Activated naive CD8-positive, alpha-beta T cell treated with anti-CD3 and anti-CD28 coated beads for 36 hours (primary cell): ENCODE measurements at places on chromosomes 7 and 10. TPM values are rescaled to one million over a fixed set of nuclear protein-coding genes. Genes with fewer than 3 reads are reported as not detected.

DNA sequence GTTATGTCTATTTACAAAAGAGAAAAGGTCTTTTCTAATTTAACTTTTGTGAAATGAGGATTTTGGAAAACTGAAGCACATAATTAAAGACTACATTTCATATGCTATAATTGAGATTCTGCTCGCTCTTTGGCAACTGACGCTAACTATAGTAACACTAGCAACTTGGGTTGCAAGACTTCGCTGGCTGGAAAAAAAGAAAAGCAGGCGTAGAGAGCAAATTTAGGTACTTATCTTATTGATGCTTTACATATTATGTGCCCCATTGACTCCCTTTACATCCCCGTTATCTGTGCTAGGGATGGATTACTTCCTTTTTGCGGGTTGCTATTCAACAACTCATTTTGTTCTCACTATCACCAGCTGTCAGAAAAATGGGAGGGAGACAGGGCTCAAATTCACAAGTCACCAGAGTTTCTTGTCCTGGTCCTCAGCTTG is 10.5 kb downstream of the SEMA3C start:
- peaks cover 2% of the 10 kb centered on the region for H3K27me3 ChIP-seq
- H3K4me3 ChIP-seq, result no peak overlapping the region
- no peaks in the 10 kb centered on the region for H3K4me1 ChIP-seq
- no peak for DNase-seq

GRCh38 chr7:47516985-47517600 is 64.8 kb downstream of the TNS3 start:
- H3K27me3 ChIP-seq, result peaks cover 6% of the 10 kb centered on the region
- no peak overlapping the region for H3K4me3 ChIP-seq
- H3K27ac ChIP-seq, result no peak overlapping the region
- DNase-seq, result no peak
- H3K4me1 ChIP-seq, result no peaks in the 10 kb centered on the region
- H3K36me3 ChIP-seq, result no peaks in the 10 kb centered on the region

DNA sequence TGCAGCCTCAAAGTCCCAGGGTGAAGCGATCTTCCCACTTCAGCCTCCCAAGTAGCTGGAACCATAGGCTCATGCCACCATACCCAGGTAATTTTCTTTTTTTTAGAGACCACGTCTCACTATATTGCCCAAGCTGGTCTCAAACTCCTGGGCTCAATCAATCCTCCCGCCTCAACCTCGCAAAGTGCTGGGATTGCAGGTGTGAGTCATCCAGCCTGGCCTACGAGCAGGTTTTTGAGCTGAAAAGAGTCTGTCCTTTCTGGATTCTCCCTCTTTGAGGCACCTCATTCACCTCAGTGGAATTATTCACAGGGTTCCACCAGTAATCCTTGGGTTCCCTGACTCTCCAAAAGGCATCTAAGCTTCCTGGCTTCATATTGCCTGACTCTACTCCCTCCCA is 7.6 kb upstream of the LEP start:
- H3K27ac ChIP-seq, result no peak overlapping the region
- no peak overlapping the region for H3K4me3 ChIP-seq
- peaks cover 8% of the 10 kb centered on the region for H3K4me1 ChIP-seq
- no peaks in the 10 kb centered on the region for H3K36me3 ChIP-seq

DNA sequence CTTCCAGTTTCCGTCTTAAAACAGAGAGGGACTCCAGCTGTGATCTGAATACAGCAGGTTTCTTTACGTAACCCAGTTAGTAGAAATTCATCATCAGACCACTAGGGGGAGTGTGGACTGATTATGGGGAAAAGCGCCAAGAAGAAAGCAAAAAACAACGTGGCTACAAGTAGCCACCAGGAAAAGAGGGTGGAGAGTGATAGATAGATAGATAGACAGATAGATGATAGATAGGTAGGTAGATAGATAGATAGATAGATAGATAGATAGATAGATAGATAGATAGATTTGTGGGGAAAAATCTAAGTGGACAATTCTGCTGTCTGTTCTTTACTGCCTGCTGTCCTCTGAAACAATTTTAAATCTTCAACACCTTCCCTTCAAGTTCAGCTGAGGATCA is 12.7 kb upstream of the AKR1B10 start:
- H3K4me3 ChIP-seq, result no peak overlapping the region
- H3K27ac ChIP-seq, result no peak overlapping the region
- H3K36me3 ChIP-seq, result no peaks in the 10 kb centered on the region
- H3K4me1 ChIP-seq, result peaks cover 11% of the 10 kb centered on the region

GRCh38 chr10:43576580-43576979 is 2.2 kb upstream of the ZNF239 start:
- H3K27me3 ChIP-seq, result no peaks in the 10 kb centered on the region
- peaks cover 19% of the 10 kb centered on the region for H3K4me1 ChIP-seq
- no peak overlapping the region for H3K27ac ChIP-seq
- DNase-seq, result no peak
- H3K36me3 ChIP-seq, result peaks cover 41% of the 10 kb centered on the region

GRCh38 chr10:120657371-120657770 is 193.8 kb upstream of the WDR11 start:
- no peaks in the 10 kb centered on the region for H3K4me1 ChIP-seq
- H3K36me3 ChIP-seq, result no peaks in the 10 kb centered on the region
- no peak overlapping the region for H3K4me3 ChIP-seq
- H3K27me3 ChIP-seq, result peaks cover 7% of the 10 kb centered on the region
- no peak overlapping the region for H3K27ac ChIP-seq

DNA sequence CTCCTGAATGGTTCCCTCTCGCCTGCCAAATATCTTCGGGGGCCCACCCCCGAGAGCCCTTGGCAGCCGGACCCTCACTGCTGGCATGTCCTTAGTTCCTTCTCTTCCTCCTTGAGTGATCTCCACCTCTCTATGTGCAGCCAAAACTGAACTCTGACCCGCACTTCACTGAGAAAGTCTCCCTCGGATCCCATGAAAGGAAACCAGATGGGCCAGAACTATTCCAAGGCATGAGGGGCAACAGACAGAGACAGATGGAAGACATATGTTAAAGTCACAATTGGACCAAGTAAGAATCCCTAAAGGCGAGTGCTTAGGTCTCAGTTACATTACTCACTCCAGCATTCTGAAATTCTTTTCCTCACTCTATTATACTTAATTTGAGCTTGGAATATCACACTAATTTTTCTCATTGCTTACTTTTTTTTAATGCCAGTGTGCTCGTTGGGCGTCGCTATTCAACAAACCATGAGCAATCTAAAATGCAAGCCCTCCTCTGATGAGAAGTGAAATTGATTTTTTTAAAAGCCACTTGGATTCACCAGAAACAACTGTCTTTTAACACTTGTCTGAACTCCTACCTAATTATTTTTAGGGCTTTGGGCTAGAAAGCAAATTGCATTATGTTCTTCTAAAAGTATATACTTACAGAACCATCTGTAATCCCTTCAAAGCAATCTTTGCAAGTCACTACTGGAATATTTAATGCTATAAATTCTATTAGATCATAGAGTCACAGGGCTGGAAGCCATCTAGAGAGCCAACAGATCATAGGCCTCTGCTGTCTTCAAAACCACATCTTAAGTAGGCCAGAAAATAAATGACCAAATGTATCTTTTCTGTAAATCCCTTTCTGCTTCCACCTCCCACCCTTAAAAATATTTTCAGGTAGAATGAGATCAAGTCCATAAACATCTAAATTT is 43.3 kb upstream of the EZH2 start:
- H3K4me3 ChIP-seq, result no peak overlapping the region
- H3K4me1 ChIP-seq, result peaks cover 40% of the 10 kb centered on the region
- peak overlapping the region; percentile 91 for H3K27ac ChIP-seq
- no peaks in the 10 kb centered on the region for H3K27me3 ChIP-seq

GRCh38 chr7:29194206-29194593 is 375 bp upstream of the CHN2 start:
- peaks cover 84% of the 10 kb centered on the region for H3K27me3 ChIP-seq
- H3K4me1 ChIP-seq, result peaks cover 19% of the 10 kb centered on the region
- no peaks in the 10 kb centered on the region for H3K36me3 ChIP-seq
- no peak for DNase-seq

GRCh38 chr7:8751557-8752231 is 318.3 kb downstream of the NXPH1 start:
- H3K36me3 ChIP-seq, result no peaks in the 10 kb centered on the region
- no peak overlapping the region for H3K27ac ChIP-seq
- no peak overlapping the region for H3K4me3 ChIP-seq

Gene TMEM139
- total RNA-seq, result 2.3 TPM

Gene RPEL1
- not detected for total RNA-seq

Gene TFR2
- 10.9 TPM for total RNA-seq
